CD8-positive, alpha-beta memory T cell (primary cell): ENCODE measurements at places on chromosomes 5 and 9. TPM values are rescaled to one million over a fixed set of nuclear protein-coding genes. Genes with fewer than 3 reads are reported as not detected.

The DND1 gene
- polyA plus RNA-seq = not detected

The RNF180 gene
- not detected for polyA plus RNA-seq

The PTGDS gene
- polyA plus RNA-seq = 5.5 TPM

The EIF4EBP3 gene
- 22.2 TPM for polyA plus RNA-seq

The FAXDC2 gene
- polyA plus RNA-seq = 1.0 TPM

The TCOF1 gene
- polyA plus RNA-seq = 33.1 TPM

The NPR3 gene
- not detected for polyA plus RNA-seq

The TRIM7 gene
- polyA plus RNA-seq = 0.74 TPM

DNA sequence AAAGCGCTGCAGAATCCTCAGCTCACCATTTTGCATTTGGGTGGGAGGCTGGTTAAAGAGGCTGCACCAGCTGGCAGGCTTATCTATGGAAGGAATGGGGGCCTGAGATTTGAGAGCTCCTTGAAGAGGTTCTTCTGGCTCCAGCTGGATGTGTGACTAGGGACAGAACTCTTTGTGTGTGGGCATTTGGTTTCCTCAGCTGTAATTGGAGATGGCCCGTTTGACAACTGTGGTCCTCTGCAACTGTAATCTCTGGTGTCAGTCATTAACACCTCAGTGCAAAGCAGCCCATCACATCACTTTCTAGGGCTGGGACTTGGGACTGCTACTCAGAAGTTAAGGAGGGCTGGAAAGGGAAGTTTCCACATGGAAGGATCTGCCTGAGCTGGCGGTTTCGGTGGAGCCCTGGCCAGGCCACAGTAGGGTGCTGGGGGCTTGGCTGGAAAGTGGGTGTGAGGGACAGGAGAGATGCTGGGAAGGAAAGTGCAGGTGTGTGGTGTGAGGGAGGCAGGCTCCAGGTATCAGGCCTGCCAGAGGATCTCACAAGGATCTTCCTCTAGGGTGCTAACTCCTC, 193.8 kb downstream of the GADD45G start:
- H3K4me1 ChIP-seq = no peaks in the 10 kb centered on the region
- H3K27ac ChIP-seq = no peak overlapping the region
- no peaks in the 10 kb centered on the region for H3K27me3 ChIP-seq

- no peak for DNase-seq
- no peaks in the 10 kb centered on the region for H3K4me1 ChIP-seq
- no peaks in the 10 kb centered on the region for H3K36me3 ChIP-seq
- no peak overlapping the region for H3K4me3 ChIP-seq
- no peaks in the 10 kb centered on the region for H3K27me3 ChIP-seq
- no peak overlapping the region for H3K27ac ChIP-seq
Measured at GRCh38 chr5:72630081-72630480, 122.9 kb upstream of the ZNF366 start.

DNA sequence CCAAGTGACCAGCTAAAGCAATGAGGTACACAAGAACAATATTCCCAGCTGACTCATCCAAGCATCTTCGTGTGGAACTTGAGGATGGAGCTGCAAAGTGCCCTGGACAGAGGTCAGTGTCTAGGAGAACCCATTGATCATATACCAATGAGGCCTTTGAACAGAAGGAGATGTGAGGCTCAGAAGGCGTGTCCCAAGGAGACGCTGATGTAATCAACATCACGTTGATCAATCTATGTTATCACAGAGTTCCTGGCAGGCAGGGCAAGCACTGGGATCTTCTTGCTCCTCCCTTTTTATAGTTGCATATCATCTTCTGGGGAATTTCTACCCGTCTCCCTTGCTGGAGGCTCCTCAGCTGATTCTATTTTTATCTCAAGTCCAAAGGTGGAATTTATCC, 163.4 kb downstream of the TRPM6 start:
- no peaks in the 10 kb centered on the region for H3K36me3 ChIP-seq
- H3K4me1 ChIP-seq = no peaks in the 10 kb centered on the region
- H3K4me3 ChIP-seq = no peak overlapping the region
- H3K27me3 ChIP-seq = no peaks in the 10 kb centered on the region
- DNase-seq = no peak
- H3K27ac ChIP-seq = no peak overlapping the region

- no peaks in the 10 kb centered on the region for H3K36me3 ChIP-seq
- no peak overlapping the region for H3K4me3 ChIP-seq
- no peaks in the 10 kb centered on the region for H3K27me3 ChIP-seq
Measured at GRCh38 chr5:136701191-136701590, 335.8 kb upstream of the TRPC7 start.

DNA sequence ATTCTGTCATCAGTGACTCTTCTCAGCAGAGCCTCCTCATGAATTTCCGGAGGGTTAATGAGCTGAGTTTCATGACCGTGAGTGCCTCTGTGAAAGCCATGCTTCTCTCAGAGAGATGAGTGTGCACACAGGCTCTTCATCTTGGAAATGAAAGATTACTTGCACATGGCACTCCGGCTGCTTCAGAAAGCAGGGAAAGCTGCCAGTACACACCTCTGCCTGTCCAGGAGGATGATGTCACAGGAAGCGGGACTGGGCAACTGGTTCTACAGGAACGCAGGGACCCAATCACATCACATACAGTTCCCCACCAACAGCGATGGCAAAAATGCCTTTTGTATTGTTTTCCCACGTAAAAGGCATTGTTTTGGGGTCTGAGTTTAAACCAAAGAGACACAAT, 286.0 kb upstream of the DAP start:
- no peaks in the 10 kb centered on the region for H3K4me1 ChIP-seq
- no peak overlapping the region for H3K4me3 ChIP-seq
- no peak for DNase-seq
- no peaks in the 10 kb centered on the region for H3K36me3 ChIP-seq
- H3K27ac ChIP-seq = no peak overlapping the region

DNA sequence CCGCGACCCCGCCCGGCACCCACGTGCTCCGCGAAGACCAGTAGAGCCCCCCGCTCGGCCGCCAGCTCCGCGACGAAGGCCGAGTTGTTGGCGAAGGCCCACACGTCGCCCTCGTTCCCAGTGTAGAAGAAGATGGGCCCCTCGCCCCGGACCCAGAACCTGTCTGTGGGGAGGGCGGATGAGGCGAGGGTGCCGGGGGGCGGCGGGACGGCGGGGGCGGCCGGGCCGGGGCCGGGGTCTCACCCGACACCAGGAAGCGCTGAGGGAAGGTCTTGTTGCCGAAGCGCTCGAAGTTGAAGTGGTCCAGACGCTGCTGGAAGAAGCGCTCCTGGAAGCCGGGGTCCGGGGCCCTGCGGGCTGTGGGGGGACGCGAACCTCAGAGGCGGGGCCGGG, 317 bp downstream of the DPP7 start:
- H3K4me1 ChIP-seq = peaks cover 10% of the 10 kb centered on the region
- DNase-seq = no peak
- peak overlapping the region; percentile 50 for H3K4me3 ChIP-seq
- H3K27ac ChIP-seq = peak overlapping the region; percentile 38
- H3K27me3 ChIP-seq = no peaks in the 10 kb centered on the region

DNA sequence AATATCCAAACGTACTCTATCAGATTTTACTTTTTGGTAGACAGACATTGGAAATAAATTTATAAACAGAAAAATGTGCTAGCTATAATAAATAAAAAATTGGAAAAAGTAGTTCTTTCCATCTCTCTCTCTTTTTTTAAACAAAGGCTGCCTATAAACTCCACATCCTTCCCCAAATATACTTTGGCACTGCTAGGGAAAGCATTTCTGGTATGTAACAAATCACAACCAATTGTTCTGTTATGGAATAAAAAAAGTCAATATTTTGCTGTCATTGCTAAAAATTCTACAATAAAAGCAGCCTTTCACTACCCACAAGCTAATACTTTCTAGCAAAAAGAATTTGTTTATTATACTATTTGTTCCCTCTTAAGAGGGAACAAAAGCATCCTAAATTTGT, 169.2 kb upstream of the TARS1 start:
- H3K36me3 ChIP-seq = no peaks in the 10 kb centered on the region
- no peak overlapping the region for H3K27ac ChIP-seq
- no peaks in the 10 kb centered on the region for H3K27me3 ChIP-seq
- DNase-seq = no peak
- no peak overlapping the region for H3K4me3 ChIP-seq
- H3K4me1 ChIP-seq = no peaks in the 10 kb centered on the region

- DNase-seq = no peak
- no peaks in the 10 kb centered on the region for H3K4me1 ChIP-seq
- H3K27me3 ChIP-seq = no peaks in the 10 kb centered on the region
Measured at GRCh38 chr5:3056866-3057265, 305.4 kb upstream of the IRX2 start.

GRCh38 chr9:93892748-93893147, 62.4 kb downstream of the BARX1 start:
- DNase-seq = no peak
- no peaks in the 10 kb centered on the region for H3K27me3 ChIP-seq
- H3K27ac ChIP-seq = no peak overlapping the region
- no peaks in the 10 kb centered on the region for H3K36me3 ChIP-seq
- H3K4me1 ChIP-seq = peaks cover 11% of the 10 kb centered on the region

DNA sequence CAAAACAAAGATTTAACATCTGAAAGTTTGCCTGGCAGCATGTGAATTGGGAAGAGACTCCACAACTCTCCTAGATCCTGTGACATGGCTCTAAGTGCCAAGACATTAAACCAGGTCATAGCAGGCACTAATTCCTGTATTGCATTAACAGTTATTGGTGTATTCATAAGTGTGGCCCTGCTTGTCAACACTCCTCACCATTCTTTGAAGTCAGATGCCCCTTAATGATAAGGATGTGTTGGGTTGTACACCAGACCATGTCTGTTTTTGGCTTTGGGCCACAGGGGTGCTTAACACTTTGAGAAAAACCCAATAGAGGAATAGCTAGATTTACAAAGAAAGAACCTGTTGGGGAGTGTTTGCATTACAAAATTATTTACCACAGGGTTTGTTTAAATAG, 43.4 kb upstream of the PDE8B start:
- no peak overlapping the region for H3K27ac ChIP-seq
- H3K27me3 ChIP-seq = peaks cover 3% of the 10 kb centered on the region
- H3K4me1 ChIP-seq = no peaks in the 10 kb centered on the region

GRCh38 chr5:177957241-177957640, 38.8 kb downstream of the PROP1 start:
- no peak overlapping the region for H3K4me3 ChIP-seq
- H3K27ac ChIP-seq = no peak overlapping the region
- H3K4me1 ChIP-seq = no peaks in the 10 kb centered on the region
- H3K36me3 ChIP-seq = no peaks in the 10 kb centered on the region
